ENCODE measurements at places on chromosomes 12 and 14.

DNA sequence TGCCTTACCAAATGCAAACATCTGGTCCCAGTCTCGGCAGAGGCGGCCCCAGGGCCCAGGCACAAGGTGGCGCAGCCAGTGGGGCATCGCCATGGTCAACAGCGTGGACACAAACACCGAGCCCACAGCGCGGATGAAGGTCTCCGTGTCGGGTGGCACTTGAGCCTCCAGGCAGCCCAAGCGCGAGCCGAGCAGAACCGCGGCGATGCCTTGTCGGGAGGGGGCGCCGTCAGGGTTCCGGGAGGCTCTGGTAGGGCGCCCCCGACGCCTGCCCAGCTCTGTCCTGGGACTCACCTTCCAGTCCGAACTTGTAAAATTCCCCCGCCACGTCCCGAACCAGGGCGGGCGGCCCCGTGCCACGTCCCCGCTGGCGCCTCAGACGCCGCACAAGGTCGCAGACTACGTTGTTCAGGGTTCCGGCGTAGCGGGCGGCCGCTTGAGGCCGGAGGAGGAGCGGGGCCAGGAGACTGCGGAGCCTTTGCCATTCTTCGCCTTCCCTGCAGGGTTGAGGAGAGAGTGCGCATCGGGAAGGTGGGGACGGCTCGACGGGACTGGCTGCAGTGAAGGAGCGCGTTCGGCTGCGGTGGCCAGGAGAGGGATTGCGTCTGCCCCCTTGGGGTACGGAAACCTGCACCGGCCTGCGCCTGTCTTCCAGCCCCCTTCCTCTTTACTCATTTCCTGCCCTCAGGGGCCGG, 1.7 kb downstream of the CYP27B1 start:
- DNase-seq: peak; percentile 47
- peaks cover 29% of the 10 kb centered on the region for H3K36me3 ChIP-seq
- peak overlapping the region; percentile 89 for H3K4me3 ChIP-seq
- no peak overlapping the region for H3K27ac ChIP-seq

DNA sequence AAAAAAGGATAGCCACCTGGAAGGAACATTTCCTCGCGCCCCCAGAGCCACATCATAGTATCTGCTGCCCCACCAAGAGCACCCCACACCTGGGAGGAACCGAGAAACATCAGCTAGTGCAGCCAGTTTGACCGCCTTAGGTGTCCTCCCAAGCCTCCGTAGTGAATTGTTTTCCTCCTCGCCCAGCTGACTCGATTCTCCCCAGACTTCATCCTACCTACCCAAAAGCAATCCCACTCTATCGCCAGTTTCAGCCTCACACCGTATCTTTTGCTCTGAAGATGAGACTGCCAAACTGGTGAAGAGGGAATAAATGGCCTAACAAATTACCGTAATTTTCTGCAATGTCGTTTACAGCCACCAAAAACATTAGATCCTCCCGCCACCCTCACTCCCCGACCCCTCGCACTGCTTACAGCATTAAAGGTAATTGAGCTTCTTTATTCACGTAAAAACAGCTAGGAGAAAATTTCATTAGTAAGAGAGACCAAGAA, 1.2 kb upstream of the SLC11A2 start:
- no peaks in the 10 kb centered on the region for H3K27me3 ChIP-seq
- H3K36me3 ChIP-seq: peaks cover 3% of the 10 kb centered on the region
- H3K27ac ChIP-seq: no peak overlapping the region
- H3K4me3 ChIP-seq: peak overlapping the region; percentile 60
- peaks cover 34% of the 10 kb centered on the region for H3K4me1 ChIP-seq
- no peak for DNase-seq

- H3K4me3 ChIP-seq: no peak overlapping the region
- no peak for DNase-seq
- no peaks in the 10 kb centered on the region for H3K4me1 ChIP-seq
Observed at GRCh38 chr12:113322343-113322742, 12.6 kb downstream of the SLC8B1 start.

GRCh38 chr12:121975021-121975420, 46.7 kb upstream of the BCL7A start:
- H3K4me1 ChIP-seq: peaks cover 14% of the 10 kb centered on the region
- no peak overlapping the region for H3K27ac ChIP-seq
- no peaks in the 10 kb centered on the region for H3K27me3 ChIP-seq
- H3K36me3 ChIP-seq: no peaks in the 10 kb centered on the region
- DNase-seq: no peak

DNA sequence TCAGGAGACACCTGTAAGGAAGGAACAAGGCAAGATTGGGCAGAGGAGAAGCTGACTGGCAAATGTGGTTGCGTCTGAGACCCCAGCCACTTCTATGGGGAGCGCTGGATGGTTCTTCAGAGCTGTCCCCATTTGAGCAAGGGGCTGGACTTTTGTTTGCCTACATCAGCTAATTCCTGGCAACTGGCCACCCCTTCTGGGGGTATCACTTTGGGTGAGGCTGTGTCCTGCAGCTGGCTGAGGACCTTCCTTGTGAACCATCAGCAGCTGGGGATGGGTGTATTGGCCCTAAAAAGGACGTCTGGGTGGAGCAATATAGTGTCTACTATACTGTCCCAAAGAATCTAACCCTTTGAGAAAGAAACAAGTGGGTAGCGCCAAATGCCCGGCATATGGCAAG, 23.6 kb downstream of the PPFIBP1 start:
- DNase-seq: no peak
- H3K4me1 ChIP-seq: peaks cover 8% of the 10 kb centered on the region
- H3K36me3 ChIP-seq: peaks cover 2% of the 10 kb centered on the region
- H3K4me3 ChIP-seq: no peak overlapping the region
- no peak overlapping the region for H3K27ac ChIP-seq

DNA sequence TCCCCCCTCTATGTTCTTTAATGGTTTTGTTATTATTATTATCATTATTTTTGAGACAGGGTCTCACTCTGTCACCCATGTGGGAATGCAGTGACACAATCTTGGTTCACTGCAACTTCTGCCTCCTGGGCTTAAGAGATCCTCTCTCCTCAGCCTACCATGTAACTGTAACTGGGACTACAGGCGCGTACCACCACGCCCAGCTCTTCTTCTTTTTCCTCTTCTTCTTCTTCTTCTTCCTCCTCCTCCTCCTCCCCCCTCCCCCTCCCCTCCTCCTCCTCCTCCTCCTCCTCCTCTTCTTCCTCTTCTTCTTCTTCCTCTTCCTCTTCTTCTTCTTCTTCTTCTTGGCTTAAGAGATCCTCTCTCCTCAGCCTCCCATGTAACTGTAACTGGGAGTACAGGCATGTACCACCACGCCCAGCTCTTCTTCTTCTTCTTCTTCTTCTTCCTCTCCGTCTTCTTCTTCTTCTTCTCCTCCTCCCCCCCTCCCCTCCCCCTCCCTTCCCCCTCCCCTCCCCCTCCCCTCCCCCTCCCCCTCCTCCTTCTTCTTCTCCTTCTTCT, 5.4 kb upstream of the KRT7 start:
- no peak overlapping the region for H3K4me3 ChIP-seq
- DNase-seq: no peak
- H3K4me1 ChIP-seq: no peaks in the 10 kb centered on the region
- H3K27ac ChIP-seq: no peak overlapping the region

DNA sequence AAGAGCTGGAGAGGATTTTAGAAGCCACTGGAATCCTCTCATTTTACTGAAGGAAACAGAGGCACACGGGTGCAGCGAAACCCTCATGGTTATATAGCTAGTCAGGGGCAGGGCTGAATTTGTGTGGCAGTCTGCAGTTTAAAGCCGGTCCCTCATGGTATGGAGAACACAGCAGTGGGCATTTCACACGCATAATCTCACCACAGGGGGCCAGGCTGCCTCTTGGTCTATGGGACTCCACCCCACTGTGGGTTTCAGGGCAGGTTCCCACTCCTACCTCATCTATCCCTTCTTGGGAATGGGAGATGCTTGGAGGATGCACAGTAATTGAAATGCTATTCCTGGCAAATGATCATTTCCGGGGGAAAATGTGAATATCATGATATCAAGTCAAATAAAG, 400.6 kb downstream of the RGS6 start:
- H3K4me1 ChIP-seq: no peaks in the 10 kb centered on the region
- DNase-seq: no peak
- no peak overlapping the region for H3K4me3 ChIP-seq
- H3K36me3 ChIP-seq: no peaks in the 10 kb centered on the region
- H3K27me3 ChIP-seq: peaks cover 27% of the 10 kb centered on the region

DNA sequence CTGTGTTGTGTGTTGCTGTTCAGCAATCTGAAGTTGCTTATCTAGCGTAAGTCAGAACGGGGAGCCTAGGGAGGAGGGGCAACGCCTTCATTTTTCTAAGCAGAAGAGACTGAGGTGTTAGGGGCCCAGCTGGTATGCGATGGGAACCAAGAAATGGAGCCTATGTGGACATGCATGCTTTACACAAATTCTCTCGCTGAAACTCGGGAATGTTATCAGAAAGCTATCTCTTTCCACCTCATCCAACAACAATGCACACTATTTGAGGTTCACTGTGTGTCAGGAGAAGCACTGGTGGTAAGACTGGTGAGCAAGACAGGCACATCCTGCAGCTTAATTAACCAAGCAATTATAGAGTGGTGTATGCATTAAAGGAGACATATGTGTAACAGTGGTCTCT, 89.7 kb downstream of the NRXN3 start:
- no peak for DNase-seq
- H3K27me3 ChIP-seq: peaks cover 5% of the 10 kb centered on the region
- H3K36me3 ChIP-seq: no peaks in the 10 kb centered on the region
- H3K4me1 ChIP-seq: no peaks in the 10 kb centered on the region
- H3K27ac ChIP-seq: no peak overlapping the region

- H3K36me3 ChIP-seq: no peaks in the 10 kb centered on the region
- no peak overlapping the region for H3K27ac ChIP-seq
- DNase-seq: no peak
- H3K4me3 ChIP-seq: no peak overlapping the region
- H3K27me3 ChIP-seq: no peaks in the 10 kb centered on the region
Observed at GRCh38 chr14:77844802-77845201, 44.9 kb downstream of the ADCK1 start.

DNA sequence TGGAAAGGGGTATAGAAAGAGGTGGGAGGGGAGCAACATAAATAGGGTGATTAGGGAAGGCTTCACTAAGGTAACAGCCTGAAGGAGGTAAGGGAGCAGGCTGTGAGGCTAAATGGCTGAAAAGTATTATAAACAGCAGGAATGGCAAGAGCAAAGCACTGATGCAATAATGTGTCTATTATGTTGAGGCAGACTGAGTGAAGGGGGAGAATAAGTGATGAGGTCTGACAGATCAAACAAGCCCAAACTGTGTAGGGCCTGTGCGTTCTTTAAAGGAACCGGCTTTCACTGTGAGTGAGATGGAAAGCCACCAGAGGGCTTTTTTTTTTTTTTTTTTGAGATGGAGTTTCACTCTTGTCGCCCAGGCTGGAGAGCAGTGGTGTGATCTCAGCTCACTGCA, 6.7 kb upstream of the VCPKMT start:
- DNase-seq: no peak
- no peaks in the 10 kb centered on the region for H3K27me3 ChIP-seq
- no peak overlapping the region for H3K4me3 ChIP-seq
- no peak overlapping the region for H3K27ac ChIP-seq

- peaks cover 4% of the 10 kb centered on the region for H3K4me1 ChIP-seq
- H3K4me3 ChIP-seq: no peak overlapping the region
- DNase-seq: no peak
Observed at GRCh38 chr12:87383680-87384079, 645.5 kb downstream of the C12orf50 start.

- H3K4me1 ChIP-seq: peaks cover 3% of the 10 kb centered on the region
- no peak for DNase-seq
- no peak overlapping the region for H3K27ac ChIP-seq
- no peaks in the 10 kb centered on the region for H3K27me3 ChIP-seq
Observed at GRCh38 chr14:105467249-105467941, 7.2 kb upstream of the CRIP2 start.

DNA sequence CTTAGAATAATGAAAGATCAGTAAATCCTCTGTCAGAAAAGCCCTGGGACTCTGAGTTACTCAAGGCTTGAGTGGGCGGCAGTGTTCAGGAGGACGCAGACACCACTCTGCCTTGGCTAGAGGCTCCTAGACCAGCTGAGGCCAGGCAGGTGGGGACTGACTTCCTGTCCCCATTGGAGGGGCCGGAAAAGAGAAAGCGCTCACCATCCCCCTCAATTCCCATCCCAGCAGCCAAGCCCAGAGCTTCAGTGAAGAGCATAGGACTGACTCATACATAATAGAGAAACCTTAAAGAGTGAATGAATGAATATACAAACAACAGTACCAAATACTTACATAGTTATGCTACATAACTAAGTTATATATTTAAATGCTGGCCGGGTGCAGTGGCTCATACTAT, 62.0 kb downstream of the PLEKHG7 start:
- no peak overlapping the region for H3K27ac ChIP-seq
- no peaks in the 10 kb centered on the region for H3K36me3 ChIP-seq
- H3K27me3 ChIP-seq: no peaks in the 10 kb centered on the region
- H3K4me1 ChIP-seq: peaks cover 20% of the 10 kb centered on the region
- no peak overlapping the region for H3K4me3 ChIP-seq

DNA sequence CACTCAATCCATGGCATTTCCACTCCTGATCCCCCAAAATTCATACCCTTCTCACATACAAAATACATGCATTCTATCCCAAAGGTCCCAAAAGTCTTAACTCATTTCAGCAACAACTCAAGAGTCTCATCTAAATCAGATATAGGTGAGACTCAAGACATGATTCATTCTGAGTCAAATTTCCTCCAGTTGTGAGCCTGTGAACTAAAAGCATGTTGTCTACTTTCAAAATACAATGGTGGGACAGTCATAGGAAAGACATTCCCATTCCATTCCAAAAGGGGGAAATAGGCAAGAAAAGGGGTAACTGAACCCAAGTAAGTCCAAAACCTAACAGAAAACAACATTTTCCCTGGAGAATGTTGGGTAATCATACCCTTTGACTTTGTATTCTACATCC, 103.3 kb downstream of the C12orf75 start:
- no peak overlapping the region for H3K4me3 ChIP-seq
- no peak overlapping the region for H3K27ac ChIP-seq
- H3K36me3 ChIP-seq: no peaks in the 10 kb centered on the region

DNA sequence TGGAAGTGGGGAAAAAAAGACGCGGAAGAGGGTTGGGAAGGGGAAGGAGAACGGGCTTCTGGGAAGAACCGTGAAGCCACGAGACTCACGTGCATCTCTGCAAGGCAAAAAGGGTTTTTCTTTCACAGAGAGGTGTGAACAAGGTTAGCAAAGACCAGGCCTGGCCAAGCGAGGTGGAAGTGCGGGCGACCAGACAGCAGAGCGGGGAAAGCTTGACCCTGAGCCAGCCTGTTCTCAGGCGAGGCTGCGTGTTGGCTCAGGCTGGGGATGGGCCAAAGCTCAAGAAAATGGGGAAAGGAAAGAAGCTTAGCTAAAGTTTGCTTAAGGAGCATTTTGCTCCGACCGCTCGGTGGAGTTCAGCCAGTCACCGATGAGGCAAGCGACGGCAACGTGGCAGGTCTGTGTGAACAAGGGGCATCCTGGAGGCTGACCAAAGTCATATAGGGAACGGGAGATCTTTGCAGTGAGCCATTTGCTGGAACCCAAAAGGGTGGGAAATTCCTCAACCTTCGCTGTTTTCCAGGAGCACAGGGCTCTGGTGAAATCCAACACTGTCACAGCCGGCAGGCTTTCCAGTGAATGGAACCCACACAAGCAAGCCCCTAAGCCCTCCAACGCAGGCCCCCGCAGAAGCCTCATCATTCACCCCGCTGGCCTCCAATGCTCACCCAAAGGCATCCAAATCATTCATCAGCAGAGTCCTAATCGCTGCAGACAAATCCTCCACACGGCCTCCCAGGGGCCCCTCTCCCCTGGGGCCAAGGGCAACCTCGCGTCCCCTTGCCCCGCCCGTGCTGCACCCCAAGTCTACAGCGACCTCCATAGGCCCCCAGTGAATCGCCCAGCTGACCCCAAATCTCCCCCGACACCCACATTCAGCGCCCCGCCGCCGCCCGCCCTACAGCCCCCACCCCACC, 754 bp downstream of the ZNF605 start:
- peaks cover 33% of the 10 kb centered on the region for H3K4me1 ChIP-seq
- H3K36me3 ChIP-seq: peaks cover 14% of the 10 kb centered on the region
- H3K27me3 ChIP-seq: no peaks in the 10 kb centered on the region
